ENCODE measurements at places on chromosomes 4 and X.

DNA sequence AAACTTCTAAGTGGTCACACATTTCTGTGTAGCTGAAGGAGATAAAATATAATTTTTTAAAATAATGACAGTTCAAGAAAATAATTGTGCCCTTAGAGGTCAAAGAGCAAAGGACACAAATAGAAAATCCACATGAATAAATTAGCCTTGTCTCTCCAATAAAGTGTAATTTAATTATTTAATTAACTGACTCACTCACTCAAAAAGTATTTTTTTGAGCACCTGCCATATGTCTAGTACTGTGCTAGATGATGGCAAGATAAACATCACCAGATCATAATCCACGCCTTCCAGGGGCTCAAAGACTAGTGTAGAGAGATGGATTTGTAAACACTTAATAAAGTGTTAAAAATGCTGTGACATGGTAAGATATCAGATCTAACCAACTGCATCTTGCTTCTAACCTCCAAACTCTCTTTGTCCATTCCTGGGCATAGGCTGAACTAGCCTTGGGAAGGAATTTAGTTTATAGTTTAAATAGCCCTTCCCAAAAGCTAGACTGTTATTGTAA, 112.5 kb downstream of the SCLT1 start:
- DNase-seq: no peak

DNA sequence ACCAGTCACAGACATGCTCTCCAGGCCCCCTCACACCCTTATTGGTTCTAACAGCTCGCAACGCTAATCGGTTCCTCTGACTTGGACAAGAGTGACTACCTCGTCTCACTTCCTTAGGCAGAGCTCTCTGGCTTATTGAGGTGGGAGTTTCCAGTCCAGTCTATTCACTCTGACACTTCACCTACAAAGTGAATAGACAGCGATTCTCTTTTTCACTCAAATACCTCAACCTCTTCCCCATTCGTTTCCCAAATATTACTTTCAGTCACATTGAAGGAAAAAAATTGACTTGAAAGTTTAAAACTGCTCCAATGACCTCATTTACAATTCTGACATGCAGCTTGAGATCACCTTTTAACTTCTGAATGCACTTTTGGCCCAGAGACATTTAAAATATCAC, 17.7 kb downstream of the HELT start:
- DNase-seq: no peak

- DNase-seq: no peak
Observed at GRCh38 chrX:71540801-71541200, 7.9 kb downstream of the OGT start.

- no peak for DNase-seq
Observed at GRCh38 chr4:25060963-25061340, 30.2 kb upstream of the LGI2 start.

GRCh38 chr4:181701894-181702293, 541.3 kb upstream of the TENM3 start:
- DNase-seq: no peak

- DNase-seq: no peak
Observed at GRCh38 chr4:23889391-23889790, 456 bp downstream of the PPARGC1A start.

DNA sequence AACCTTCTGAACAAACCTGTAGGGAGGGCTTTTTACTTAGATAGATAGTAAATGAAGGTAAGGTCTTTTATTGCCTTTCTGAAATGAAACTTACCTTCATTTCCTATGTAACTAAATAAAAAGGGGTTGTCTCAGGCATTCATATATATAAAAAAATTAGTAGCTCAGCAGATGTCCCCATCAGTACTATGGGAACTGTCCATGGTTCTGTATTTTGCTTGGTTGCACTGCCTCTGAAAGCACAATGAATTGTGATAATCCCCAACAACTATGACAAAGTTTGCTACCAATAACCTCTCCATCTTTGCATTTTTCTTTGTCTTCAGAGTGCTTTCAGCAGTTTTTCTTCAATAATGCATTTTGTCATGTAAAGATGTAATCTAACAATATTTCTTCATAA, 222.4 kb downstream of the SLIT2 start:
- no peak for DNase-seq

GRCh38 chr4:99205153-99205979, 13.7 kb downstream of the ADH6 start:
- DNase-seq: no peak
